ENCODE measurements at places on chromosomes 11 and 22.

DNA sequence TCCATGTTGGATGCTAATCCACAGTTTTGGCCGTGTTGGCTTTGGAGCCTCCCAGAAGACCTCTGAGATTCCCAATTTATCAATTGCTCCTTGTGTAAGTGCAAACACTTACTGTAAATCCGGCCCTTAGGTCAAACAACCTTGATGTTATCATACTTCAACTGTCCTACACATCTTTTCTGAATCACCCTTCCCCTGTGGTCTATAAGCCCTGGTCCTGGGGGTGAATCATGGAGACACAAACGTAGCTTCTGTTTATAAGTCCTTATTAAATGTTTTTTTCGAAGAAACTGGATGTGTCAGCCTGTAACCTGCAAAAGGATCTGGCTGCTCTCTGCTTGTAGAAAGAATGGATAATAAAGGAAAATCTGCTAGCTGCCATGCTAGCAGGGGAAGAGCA lies 1.7 kb upstream of the IL10RA start:
- DNase-seq = no peak

DNA sequence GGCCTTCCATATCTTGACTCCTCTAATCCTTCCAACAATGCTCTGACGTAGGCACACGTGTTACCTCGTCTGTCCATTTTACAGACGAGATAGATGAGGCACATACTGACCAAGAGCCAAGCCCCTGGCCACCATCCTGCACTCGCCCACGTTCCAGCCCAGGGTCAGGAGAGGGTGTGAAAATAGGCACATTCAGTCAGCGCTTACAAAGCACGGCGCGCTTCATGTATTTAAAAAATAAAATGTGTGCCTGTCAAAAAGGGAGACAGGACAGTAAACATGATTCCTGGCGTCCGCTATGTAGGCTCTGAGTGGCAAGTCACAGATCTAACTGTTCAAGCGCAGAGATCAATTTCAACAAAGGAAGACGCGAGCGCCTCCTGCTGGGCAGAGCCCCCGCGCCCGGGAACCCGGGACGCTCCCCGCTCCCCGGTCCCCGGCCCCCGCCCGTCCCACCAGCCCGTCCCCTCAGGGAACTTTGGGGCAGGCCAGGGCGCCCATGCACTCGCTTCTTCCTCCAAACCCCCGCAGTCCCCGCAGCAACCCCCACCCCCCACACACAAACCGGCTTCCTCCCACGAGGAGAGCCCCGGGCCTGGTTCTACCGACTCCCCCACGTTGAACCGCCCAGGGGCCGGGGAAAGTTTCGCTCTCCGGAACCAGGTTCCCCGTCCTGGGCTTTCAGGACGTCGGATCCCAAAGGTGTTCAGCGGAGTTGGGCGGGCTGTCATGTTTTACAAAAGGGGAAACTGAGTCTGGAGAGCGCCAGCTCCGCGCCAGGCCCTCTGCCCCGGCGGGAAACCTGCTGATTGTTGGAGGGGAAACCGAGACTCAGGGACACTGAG lies 10.4 kb upstream of the C1QTNF6 start:
- peak; percentile 98 for DNase-seq

DNA sequence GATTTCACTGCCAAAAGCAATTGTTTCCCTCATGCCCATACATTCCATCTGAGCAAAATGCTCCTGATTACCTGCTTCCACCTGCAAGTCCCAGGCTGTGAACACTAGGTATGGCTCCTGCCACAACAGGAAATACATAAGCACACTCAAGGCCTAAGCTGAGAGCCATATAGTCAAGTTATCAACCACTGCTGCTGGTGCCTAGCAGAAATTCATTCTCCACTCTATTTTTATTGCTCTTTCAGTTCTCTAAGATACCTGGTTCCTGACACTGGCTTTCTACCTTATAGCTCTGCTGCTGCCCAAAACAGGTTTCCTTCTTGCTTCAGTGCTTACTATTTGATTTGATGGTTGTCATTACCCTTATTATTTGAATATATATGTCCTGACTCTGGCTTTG lies 31.6 kb downstream of the SLC36A4 start:
- DNase-seq = no peak

GRCh38 chr11:78429209-78429608 lies 11.6 kb upstream of the GAB2 start:
- DNase-seq = no peak

DNA sequence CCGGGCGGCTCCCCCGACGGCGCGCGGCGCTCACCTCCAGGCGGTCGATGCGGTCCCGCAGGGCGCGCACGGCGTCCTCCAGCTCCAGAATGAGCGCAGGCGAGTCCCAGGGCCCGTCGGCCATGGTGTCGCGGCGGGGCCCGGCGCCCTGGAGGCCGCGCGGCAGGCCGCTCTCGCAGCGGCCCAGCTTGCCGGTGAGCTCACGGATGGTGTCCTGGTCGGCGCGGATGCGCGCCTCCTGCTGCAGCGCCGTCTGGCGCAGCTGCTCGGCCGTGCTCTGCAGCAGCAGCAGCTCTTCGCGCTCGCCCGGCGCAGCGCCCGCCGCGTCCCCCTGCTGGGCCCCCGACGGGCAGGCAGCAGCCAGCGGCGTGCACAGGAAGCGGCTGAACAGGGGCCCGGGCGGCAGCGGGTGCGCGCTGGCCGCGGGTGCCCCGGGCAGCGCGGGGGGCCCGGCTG lies 599 bp downstream of the NPTXR start:
- peak; percentile 52 for DNase-seq

DNA sequence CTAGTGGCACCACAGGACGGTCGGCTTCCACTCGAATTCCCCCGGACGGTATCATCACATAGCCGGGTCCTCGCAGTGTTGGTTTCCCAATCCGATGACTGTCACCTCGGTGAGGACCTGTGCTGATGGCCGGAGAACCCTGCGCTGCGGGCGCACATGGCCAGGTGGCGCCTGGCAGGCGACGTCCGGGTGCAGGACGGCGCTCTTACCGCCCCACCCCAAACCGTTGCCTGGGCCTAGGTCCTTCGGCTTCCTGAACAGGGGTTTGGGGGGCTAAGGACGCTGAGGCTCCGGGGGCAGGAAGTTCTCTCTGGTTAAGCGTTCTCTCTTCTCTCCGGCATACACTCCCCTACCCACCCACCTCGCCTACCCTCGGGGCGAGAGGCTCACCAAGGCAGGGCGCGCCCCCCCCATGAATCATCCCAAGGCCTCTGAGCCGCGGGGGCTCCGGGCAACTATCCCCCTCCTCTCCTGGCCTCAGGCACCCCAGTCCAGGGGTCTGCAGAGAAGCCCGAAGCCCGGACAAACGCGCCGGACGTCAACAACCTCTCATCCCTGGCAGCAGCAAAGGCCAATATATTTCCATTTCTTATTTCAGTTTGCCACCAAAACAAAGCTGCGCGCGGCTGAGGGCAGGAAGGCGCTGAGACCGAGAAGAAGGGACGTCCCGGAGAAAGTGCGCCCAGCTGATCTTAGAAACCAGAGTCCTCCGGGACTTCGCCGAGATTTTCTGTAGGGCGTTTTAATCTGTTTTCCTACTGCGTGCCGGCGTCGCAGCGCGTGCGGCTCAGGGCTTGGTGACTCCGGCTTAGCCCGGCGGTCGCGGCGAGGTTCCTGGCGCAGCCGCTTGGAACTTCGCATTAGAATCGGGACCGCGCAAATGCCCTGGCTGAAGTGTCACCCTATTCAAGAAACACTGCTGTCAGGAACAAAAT lies 5.6 kb downstream of the ALX4 start:
- DNase-seq = no peak

DNA sequence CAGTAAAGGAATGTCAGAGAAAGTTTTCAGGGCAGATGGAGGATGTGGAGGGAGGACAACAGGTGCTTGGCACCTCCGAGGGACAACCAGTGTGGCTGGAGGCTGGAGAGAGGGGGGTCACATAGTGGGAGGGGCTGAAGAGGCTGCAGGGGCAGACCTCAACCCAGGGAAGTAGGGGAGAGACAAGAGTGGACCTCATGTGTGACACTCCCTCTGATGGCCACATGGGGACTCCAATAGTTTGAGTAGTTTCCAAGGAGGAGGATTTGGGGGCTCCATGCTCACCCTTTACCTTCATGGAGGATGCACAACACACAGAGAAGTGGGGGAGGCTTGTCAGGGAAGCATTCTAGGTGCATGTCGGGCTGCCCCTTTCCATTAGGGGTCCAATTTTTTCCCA lies 35.1 kb upstream of the ASPHD2 start:
- no peak for DNase-seq

GRCh38 chr22:25497716-25498115 lies 66.8 kb upstream of the GRK3 start:
- DNase-seq = no peak

DNA sequence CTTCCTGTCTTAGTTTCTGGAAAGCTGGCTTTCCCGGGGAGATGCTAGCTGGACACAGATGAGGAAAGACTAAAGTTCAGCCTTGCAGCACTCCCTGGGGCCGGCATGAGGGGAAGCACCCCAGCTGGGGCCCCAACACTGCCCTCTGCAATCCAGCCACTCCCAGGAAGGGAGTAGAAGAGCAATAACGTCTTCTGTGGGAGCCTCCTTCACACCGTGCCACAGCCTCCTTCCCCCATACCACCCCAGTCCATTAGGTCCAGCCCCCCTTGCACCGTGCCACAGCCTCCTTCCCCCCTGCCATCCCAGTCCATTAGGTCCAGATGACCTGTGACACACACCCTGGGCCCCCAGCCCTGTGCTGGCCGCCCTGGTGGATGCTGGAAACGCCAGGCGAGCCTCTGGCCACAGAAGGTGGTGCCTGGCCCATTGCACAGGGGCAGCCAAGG lies 44.1 kb upstream of the PRDM11 start:
- no peak for DNase-seq

All from activated naive CD8-positive, alpha-beta T cell treated with anti-CD3 and anti-CD28 coated beads, Interleukin-2, amount 50 U/mL, for 24 hours (primary cell).